ENCODE measurements at places on chromosomes 11 and 22.

GRCh38 chr11:126485021-126485792 is 129.7 kb downstream of the ST3GAL4 start:
- DNase-seq, result no peak

DNA sequence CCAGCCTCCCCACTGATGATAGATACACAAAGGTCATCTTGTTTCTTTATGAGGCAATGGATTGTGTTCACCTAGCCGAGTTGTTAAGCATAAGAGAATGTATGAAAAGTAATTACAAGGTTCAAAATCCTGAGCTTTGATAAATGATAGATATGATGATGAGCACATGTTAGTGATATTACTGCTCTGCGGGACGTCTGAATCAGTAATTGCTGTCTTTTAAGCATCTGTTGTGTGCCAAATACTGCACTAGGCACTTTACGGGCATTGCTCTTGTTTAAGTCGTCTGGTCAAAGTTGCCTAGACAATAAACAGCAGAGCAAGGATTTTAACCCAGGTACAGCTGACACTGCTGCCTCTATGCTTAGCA is 559 bp upstream of the RNF141 start:
- no peak for DNase-seq

- no peak for DNase-seq
These were observed 11.5 kb downstream of the C11orf91 start for GRCh38 chr11:33689085-33689484.

DNA sequence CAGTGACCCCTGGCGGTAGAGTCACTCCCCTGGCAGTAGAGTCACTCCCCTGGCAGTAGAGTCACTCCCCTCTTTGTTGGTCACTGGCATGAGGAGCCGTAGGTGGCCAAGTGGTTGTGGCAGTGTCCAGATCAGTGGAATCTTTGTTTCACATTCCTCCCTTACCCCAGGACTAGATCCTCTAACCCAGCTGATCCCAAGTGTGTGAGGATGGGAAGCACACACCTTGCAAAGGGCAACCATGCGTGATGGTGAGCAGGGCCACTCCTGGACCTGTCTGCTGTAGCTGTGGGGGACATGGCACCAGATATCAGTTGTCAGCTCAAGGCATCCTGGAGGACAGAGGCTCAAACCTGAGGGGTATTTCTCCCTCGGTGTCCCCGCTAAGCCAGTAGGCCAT is 37.8 kb downstream of the OSBP2 start:
- DNase-seq, result no peak

GRCh38 chr11:116231543-116231942 is 541.2 kb downstream of the BUD13 start:
- DNase-seq, result no peak

GRCh38 chr11:1203505-1204271 is 19.2 kb upstream of the MUC5B start:
- DNase-seq, result no peak

DNA sequence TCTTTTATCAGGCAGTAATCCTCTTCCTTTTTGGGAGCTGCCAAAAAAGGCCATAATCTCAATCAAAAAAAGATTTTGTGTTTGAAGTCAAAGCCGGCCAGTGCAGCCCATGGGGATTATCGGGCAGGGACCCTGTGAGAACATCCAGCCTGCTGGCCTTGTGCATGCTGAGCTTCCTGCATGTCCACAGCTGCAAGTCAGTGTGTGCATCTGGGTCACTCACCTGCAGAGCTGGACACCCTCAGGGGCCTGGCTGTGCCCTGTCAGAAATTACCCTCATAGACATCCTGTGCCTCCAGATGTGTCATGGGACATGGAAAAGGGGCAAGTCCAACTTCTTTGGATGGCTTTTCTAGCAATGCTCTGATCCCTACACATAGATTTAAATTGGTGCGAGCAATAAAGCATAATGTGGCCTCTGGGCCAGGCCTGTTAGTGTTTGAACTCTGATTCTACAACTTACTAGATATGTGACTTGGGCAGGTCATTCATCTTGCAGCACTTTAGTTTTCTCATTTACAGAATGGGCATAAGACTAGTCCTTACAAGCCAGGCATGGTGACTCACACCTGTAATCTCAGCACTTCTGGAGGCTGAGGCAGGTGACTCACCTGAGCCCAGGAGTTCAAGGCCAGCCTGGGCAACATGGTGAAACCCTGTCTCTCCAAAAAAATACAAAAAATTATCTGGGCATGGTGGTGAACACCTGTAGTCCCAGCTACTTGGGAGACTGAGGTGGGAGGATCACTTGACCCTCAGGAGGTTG is 81.6 kb upstream of the LARGE1 start:
- DNase-seq, result no peak

- no peak for DNase-seq
These were observed 904.4 kb downstream of the BRD1 start for GRCh38 chr22:48923165-48923865.

DNA sequence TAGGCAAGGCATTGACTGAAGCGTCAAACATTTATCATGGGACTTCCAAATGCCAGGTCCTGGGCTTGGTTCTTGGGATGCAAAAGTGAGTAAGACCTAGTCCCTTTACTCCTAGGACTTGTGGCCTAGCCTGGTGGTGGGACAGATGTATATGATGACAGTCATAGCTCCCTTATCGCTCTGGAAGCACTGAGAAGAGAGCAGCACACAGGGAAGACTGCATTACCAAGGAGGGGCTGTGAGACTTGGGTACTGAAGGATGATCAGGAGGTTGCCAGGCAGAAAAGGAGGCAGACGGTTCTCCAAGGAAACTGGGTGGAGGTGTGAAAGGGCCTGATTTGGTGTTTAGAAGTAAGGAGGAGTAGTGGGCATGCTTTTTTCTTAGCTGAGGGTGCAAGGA is 32.5 kb downstream of the MICAL2 start:
- no peak for DNase-seq

- DNase-seq, result no peak
These were observed 66.7 kb downstream of the SYN3 start for GRCh38 chr22:32991353-32992101.

DNA sequence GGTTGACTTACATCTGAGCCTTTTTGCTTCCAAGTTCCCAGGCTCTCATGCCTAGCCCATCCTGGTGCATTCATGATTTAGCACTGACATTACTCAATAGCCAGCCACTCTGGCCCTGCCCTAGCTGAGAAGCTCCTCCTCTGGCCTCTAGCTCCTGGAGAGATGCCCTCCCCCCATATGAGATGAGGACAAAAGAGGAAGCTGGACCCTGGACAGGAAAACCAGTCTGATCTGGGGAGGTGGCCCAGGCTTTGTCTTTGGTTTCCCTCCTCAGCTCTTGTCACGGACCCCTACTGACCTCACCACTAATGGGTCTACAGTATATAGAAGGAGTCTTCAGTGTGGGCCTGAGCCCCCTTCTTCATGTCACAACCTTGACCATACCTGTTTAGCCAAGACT is 3.0 kb downstream of the RHOG start:
- no peak for DNase-seq

- no peak for DNase-seq
These were observed 1166.6 kb downstream of the BRD1 start for GRCh38 chr22:48660790-48661740.

- DNase-seq, result no peak
These were observed 54.0 kb downstream of the GAB4 start for GRCh38 chr22:16954060-16954403.

DNA sequence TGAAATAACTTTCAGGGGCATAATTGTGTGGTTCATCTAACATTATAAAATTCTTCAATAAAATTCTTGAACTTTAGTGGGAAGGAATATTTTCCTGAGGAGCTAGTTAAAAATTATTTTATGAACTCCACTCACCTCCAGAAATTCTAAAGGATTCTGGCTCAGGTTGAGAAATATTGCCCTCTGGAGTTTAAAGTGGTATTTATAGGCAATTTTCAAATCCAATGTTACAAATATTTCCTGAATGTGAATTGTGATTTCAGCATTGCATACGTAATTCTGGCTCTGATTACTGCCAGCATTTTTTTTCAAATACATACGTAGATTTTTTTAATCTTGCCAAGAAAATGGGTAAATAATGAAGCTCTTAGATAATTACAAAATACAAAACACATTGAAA is 598.2 kb upstream of the ANO3 start:
- DNase-seq, result no peak

- DNase-seq, result no peak
These were observed 12.5 kb upstream of the E2F8 start for GRCh38 chr11:19253153-19253745.

- DNase-seq, result no peak
These were observed 41.7 kb downstream of the KIAA1671 start for GRCh38 chr22:24994070-24994763.

- DNase-seq, result no peak
These were observed 8.7 kb upstream of the MPEG1 start for GRCh38 chr11:59221441-59221840.

GRCh38 chr22:50148991-50149721 is 21.4 kb upstream of the PANX2 start:
- DNase-seq, result peak; percentile 69

- DNase-seq, result no peak
These were observed 78.9 kb upstream of the TBCEL start for GRCh38 chr11:120945042-120945441.

GRCh38 chr11:134592391-134592990 is 180.4 kb upstream of the B3GAT1 start:
- no peak for DNase-seq

- DNase-seq, result no peak
These were observed 93.1 kb upstream of the HORMAD2 start for GRCh38 chr22:29987137-29987536.

Data from T-helper 9 cell (primary cell).